ENCODE measurements at places on chromosomes 5 and 9. TPM values are rescaled to one million over a fixed set of nuclear protein-coding genes. Genes with fewer than 3 reads are reported as not detected.

GRCh38 chr9:82526577-82526976, 536.4 kb downstream of the RASEF start:
- no peak for DNase-seq
- no peak overlapping the region for H3K27ac ChIP-seq
- no peaks in the 10 kb centered on the region for H3K27me3 ChIP-seq
- H3K36me3 ChIP-seq, result no peaks in the 10 kb centered on the region
- H3K4me1 ChIP-seq, result no peaks in the 10 kb centered on the region
- H3K4me3 ChIP-seq, result no peak overlapping the region

DNA sequence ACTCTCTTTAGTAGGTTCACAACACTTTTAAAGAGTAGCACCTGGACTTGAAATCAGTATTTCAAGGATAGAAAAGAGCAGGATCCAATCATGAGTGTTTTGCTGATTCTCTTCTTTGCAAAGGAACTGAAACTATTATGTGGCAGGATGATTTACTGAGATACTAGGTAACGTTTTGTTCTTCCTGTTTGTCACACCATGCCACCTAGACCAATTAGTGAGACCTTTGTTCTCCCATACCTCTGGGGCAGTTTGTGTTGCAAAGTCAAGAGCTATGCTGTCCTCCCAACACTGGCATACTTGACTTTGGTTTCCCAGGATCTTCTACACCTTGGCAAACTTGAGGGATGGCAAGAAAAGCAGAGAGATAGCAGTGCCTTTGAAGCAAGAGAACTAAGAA, 43.4 kb downstream of the PPP1R2B start:
- no peak overlapping the region for H3K4me3 ChIP-seq
- DNase-seq, result no peak
- no peaks in the 10 kb centered on the region for H3K36me3 ChIP-seq
- no peak overlapping the region for H3K27ac ChIP-seq
- no peaks in the 10 kb centered on the region for H3K27me3 ChIP-seq

- H3K4me3 ChIP-seq, result peak within 1 kb of the TSS; percentile 76
- peaks cover 65% of the 10 kb centered on the region for H3K4me1 ChIP-seq
- no peaks in the 10 kb centered on the region for H3K36me3 ChIP-seq
- H3K27me3 ChIP-seq, result no peaks in the 10 kb centered on the region
- peak; percentile 67 for DNase-seq
Measured at GRCh38 chr5:145936401-145937131, at the start of gene SH3RF2. SH3RF2 (plus strand) TSS chr5:145936578; CDS start chr5:145937929, 1,351 bp downstream.

- no peak overlapping the region for H3K4me3 ChIP-seq
- no peaks in the 10 kb centered on the region for H3K4me1 ChIP-seq
- no peaks in the 10 kb centered on the region for H3K36me3 ChIP-seq
- no peak overlapping the region for H3K27ac ChIP-seq
Measured at GRCh38 chr5:64700765-64701164, 10.5 kb downstream of the SHISAL2B start.

DNA sequence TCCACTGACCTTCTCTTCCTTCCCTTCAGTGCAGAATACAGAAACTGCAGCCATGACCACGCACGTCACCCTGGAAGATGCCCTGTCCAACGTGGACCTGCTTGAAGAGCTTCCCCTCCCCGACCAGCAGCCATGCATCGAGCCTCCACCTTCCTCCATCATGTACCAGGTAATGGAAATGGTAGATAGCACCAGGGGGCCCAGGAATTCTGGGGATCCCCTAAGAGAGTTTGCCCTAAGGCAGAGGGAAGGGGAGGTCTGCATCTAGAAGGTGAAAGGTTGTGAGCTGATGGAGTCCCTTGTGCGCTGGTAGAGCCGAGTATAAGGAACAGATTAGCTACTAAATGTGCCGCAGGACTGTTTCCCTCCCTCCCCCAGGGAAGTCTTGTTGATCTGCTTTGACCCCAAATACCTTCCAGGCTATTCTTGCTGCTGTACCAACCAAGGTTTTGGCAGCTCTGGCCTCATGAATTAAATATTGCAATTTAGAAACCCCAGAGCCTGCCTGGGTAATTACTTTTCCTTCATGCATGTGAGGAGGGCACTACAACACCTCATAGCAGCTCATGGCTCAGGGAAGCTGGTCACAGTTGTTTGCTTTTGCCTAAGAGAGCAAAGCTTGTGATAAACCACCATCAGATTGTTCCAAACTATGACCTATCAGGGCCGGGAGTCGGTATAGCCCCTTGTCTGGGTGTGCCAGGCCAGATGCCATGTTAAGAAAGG, 19.6 kb downstream of the CYFIP2 start:
- H3K27ac ChIP-seq, result no peak overlapping the region
- no peaks in the 10 kb centered on the region for H3K27me3 ChIP-seq
- peaks cover 38% of the 10 kb centered on the region for H3K4me1 ChIP-seq
- DNase-seq, result no peak
- no peak overlapping the region for H3K4me3 ChIP-seq

DNA sequence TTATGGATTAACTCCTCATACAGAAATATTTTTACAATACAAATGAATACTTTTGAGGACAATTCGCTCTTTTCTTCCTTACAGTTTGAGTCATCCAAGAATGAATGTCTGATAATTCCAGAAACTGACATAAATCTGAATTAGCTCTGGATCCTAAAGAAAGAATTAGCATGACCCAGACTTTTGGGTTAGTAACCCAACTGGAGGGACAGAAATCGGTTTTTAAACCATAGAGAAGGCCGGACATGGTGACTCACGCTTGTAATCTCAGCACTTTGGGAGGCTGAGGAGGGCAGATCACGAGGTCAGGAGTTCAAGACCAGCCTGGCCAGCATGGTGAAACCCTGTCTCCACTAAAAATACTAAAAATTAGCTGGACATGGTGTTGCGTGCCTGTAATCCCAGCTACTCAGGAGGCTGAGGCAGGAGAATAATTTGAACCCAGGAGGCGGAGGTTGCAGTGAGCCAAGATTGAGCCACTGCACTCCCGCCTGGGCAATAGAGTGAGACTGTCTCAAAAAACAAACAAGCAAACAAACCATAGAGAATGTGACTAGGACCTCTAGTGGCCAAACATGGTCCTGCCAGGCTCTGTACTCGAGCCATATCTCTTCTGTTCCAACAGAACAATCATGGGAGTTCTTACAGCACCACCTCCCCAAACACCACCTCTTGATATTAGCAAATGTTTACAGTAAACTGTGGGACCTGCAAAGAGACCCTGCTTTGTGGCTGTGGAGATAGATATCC, 44.8 kb downstream of the LURAP1L start:
- H3K4me1 ChIP-seq, result peaks cover 52% of the 10 kb centered on the region
- peak; percentile 53 for DNase-seq
- H3K27me3 ChIP-seq, result no peaks in the 10 kb centered on the region
- H3K4me3 ChIP-seq, result no peak overlapping the region

DNA sequence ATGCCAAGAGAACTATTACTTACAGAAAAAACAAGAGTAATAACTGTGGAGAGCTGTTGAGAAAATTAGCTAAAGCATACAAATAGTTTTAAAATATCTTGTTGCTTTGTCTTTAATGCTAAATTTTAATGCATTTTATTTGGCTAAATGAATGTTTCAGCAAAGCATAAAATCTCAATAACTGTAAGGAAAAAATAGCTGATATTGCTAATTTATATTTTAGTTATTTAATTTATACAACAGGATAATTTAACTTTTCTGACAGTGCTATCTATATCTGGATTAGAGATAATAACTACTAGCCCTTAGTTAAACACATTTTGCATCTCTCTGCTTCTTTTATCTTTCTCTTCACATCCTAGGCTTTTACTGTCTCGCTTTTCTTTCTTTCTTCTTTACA, 1014.9 kb upstream of the COX7C start:
- H3K36me3 ChIP-seq, result no peaks in the 10 kb centered on the region
- H3K27ac ChIP-seq, result no peak overlapping the region
- H3K4me3 ChIP-seq, result no peak overlapping the region
- DNase-seq, result no peak
- H3K27me3 ChIP-seq, result no peaks in the 10 kb centered on the region

Gene IL33
- not detected for total RNA-seq

Gene B4GALT1
- 15.7 TPM for total RNA-seq

Gene ZDHHC11
- 1.4 TPM for total RNA-seq

All from HepG2 (cell line).